ENCODE measurements at places on chromosomes 6 and 20.

DNA sequence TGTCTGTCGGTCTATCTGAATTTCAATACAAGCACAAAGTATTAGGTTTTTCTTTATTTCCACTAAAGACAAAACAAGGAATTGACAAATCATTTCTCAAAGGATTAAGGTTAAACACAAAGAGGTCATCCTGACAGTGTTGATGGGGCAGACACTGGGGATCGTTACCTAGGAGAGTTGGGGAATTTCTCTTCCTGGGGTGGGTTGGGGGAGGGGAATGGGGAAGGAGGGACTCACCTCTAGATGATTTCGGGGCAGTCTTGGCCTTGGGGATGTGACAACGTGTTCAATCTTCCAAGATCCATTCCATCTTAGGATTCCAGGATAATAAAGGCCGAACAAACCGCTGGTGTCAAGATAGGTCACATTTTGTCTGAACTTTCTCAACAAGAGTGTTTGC, 35.4 kb upstream of the FOXA2 start:
- no peak for DNase-seq

GRCh38 chr6:40724886-40725285, 137.7 kb upstream of the LRFN2 start:
- no peak for DNase-seq

DNA sequence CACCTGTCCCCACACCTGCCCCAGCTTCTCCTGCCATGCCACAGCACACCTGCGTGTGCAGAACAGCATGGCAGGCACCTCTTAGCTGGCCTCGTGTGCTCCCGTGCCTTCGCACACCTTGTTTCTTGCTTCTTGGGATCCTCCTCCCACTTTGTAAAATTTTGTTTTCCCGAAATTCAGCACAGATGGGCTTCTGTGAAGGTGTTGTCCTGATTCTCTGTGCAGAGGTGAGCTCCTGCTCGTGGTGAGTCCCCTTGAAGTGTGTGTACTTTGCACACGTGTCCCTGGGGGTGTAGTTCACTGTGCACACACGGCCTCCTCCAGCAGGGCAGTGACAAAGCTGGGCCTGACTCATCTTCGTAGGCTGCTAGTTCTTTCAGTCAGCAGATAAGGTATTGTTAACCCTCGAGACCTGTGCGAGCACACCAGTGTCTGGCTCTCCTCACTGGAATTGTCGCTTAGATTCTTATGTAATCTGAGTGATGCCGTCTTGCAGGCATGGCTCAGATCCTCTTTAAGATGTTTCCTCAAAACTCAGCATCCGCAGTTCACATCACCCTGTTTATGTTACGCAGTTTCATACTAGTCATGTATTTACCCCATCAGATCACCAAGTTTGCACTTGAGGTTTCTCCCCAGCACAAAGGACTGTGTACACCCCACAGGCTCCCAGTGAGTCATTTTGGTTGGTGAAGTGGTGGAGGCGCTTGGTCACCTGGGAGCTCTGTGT, 77.7 kb downstream of the CDYL start:
- no peak for DNase-seq

- no peak for DNase-seq
These were observed 174.0 kb downstream of the GJA10 start for GRCh38 chr6:90068264-90068663.

DNA sequence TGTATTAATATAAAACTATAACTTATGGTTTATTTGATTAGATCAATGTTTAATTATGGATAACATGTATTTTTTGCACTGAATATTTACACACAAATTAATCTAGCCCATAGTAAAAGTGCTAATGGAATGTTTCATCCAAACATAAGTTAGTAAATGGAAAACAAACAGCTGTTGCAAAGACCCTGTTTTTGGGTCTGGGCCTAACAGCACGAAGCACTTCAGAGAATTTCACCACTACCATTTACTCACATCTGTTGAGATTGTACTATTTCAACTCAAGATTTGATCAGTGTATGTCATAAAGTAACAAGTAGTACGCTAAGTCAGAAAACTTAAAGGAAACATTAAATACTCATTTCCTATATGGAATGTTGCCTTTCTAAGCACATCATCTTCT, 359.6 kb downstream of the LAMA2 start:
- no peak for DNase-seq

DNA sequence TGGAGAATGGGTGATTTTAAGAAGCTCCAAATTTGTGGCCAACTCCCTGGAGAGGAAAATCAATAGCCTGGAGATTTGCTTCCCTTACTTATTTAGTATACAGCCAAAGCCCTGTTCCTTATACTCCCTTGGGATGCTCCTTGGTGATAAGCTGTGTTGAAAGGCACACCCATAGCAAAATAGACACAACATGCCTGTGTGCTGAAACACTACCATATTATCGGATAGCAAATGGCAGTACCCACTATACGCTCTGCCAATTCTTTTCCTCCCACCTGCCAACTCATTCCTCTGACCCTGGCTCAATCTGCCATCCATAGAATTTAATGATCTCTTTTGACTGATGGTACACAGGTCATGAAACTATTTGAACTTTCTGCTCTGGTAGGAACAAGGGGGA, 98.2 kb downstream of the CLIC5 start:
- DNase-seq: no peak

DNA sequence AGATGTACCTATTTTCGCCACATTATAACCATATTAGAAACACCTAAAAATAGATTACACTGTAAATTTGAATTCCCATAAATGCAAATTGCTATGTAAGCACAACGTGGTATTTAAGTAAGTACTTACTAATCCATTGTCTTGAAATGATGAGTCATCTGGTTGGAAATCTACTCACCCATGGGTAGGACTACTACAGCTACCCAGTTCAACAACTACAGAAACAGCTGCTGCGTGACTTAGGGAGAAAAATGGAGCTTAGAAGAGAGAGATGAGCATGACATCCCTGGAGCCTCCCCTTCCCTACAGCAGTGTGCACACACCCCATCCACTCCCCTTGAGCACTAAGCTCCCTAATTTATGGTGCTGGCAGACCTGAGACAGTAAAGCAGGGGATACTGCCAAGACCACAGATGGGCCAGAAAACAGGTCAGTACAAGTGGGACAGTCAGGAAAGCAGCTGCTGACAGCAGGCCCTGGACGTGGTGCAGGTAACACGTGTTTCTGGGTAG, 26.9 kb downstream of the RRAGD start:
- DNase-seq: no peak

- DNase-seq: no peak
These were observed 214.3 kb upstream of the PLN start for GRCh38 chr6:118333772-118334171.

- no peak for DNase-seq
These were observed 3.0 kb downstream of the ZBP1 start for GRCh38 chr20:57617079-57617795.

GRCh38 chr6:103280417-103280816, 1579.3 kb downstream of the HACE1 start:
- DNase-seq: no peak

DNA sequence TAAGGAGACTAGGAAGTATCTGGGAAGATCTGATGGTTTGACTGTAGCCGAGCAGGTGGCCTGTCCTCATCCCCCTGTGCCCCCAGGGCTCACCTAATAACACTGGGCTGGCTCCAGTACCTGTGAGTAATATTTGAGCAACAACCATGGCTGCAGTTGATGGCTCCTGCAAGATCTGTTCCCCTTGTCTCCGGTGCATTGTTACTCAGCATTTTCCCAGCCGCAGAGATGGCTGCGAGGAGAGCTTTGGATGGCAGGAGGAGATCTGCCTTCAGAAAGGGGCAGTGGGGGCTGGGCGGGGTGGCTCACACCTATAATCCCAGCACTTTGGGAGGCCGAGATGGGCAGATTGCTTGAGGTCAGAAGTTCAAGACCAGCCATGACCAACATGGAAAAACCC, 39.3 kb downstream of the PTK7 start:
- DNase-seq: no peak

- DNase-seq: no peak
These were observed 6.0 kb downstream of the HSF2 start for GRCh38 chr6:122405417-122405816.

- DNase-seq: no peak
These were observed 112.5 kb downstream of the SCML4 start for GRCh38 chr6:107711412-107712236.

- no peak for DNase-seq
These were observed 13.9 kb upstream of the KLHL31 start for GRCh38 chr6:53679446-53679933.

DNA sequence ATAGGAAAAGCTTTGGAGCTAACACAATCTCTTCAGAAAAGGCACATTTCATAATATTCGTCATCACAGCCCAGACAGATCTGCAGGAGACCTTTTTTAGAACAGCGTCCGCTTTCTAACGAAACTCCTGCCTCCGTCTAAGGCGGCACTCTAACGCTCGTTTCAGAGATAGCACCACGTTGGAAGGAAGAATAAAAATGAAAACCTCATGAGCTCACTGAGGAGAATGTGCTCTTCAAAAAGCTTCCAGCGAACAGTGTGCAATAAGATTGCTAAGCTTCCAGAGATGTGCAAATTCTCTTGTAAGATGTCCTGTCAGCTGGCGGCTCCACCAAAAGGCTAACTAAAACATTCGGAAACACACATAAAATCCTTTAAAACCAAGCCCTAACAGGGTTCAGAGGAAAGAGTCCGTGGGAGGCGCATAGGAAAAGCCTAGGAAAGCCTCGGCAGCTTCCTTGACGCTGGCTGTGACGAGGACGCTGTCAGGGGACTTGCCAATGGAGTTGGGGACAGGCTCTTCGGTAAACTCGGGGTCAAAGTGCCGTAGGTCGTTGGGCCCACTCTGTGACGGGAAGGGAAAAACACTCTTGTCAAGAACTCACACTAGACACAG, 117.6 kb upstream of the SLC2A12 start:
- no peak for DNase-seq

DNA sequence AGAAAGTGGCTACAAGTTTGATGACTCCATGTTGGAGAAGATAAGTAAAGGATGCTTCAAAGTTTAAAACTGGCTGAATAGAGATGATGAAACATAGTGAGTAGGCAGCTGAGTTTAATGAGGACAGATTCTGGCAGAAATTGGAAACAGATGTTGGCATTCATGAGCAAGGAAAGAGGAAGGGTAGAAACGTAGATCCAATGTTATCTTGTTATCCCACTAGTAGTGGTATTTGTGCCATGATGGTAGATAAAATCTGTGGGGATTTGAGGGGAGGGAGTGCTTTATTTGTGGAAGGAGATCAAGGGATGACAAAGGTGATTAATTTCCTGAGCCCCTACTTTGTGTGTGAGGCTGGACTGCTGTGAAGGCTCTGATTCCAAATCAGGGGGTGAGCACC, 69.5 kb downstream of the MRAP2 start:
- DNase-seq: no peak

GRCh38 chr6:81465859-81466258, 286.6 kb downstream of the TENT5A start:
- DNase-seq: no peak

GRCh38 chr6:8670792-8671191, 235.4 kb upstream of the SLC35B3 start:
- no peak for DNase-seq

DNA sequence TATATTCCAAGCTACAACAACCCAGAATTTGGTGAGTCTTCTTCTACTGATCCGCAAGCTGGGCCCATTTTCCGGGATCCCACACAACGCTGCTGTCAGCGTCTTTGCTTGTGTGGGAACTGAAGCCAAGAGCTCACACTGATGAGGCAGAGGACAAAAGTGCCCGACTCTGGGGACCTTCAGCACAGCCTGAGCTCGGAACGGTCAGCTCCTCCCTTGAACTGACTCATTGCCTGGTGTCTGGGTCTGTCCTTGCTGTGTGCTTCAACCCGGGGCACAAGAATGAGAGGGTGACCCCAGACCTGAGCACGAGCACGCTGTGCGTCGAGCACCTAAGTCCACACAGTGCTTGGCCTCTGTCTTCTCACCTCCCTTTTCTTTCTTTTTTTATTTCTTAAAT, 33.5 kb downstream of the DACT2 start:
- no peak for DNase-seq

DNA sequence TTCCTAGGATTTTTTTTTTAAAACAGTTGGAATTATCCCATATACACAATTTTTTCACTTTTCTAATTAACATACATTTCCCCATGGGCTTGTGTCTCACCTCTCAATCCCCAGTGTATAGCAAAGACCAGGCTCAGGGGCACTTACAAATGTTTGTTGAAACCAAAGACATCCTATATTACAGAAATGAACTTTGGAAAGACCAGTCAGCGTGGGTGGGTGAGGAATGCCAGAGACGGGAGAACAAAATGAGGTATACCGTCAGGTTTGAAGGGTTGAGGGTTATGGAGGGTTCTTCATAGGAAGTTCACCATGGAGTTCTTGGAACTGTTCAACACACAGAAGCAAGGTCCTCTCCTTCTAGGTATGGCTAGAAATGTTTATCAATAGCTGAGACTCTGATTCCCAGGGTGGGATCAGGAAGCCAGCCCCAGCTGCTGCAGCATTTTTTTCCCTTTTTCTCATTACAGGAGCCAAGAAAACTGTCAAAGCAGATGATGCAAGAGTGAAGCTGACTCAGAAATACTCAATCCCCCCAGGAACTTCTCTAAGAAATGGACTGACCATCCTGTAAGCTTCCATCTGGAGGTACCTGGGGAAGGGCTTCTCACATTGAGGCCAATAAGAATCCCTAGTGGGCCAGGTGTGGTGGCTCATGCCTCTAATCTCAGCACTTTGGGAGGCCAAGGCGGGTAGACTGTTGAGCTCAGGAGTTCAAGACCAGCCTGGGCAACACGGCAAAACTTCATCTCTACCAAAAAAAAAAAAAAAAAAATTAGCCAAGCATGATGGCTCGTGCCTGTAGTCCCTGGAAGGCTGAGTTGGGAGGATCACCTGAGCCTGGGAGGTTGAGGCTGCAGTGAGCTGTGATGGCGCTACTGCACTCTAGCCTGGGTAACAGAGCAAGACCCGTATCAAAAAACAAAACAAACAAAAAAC, 15.9 kb upstream of the TBC1D20 start:
- no peak for DNase-seq

GRCh38 chr20:35077872-35078271, 14.7 kb downstream of the TRPC4AP start:
- no peak for DNase-seq

DNA sequence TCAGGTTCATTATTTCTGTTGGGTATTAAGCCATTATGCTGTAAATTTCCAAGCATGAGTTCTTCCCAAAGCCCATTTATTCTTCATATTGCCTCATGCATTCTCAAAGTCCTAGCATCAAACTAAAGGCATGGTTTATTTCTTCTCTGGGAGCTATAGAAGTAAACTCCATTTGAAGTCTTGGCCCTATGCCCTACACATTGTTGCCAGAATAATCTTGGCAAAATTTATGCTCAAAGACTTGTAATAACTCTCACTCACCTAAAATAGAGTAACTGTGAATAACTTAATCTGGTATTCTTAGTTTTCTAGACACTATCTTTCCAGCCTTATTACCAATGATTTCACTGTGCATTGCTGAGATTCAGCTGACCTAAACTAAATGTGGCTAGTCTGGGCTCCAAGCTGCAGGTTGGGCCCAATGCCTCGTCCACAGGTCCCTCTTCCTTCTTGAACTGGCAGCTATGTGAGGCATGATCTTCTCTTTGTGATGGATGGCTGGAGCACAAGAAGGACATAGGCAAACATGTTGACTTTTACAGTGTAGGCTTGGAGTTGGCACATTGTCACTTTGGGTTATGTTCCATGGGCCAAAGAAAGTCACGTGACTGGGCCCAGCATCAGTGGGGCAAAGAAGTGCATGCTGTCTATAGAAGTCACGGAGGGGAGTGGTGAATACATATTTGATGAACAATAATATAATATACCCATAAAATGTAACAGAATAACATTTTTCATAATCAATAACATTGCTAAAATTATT, 39.1 kb upstream of the ANKEF1 start:
- DNase-seq: no peak

- DNase-seq: no peak
These were observed 4.5 kb upstream of the TREM2 start for GRCh38 chr6:41167173-41167963.

- DNase-seq: no peak
These were observed 16.6 kb downstream of the GJA10 start for GRCh38 chr6:89910902-89911240.

Measured in amygdala (tissue), 56 donors.